Osteoblast (primary cell): ENCODE measurements at places on chromosomes 7 and 10.

DNA sequence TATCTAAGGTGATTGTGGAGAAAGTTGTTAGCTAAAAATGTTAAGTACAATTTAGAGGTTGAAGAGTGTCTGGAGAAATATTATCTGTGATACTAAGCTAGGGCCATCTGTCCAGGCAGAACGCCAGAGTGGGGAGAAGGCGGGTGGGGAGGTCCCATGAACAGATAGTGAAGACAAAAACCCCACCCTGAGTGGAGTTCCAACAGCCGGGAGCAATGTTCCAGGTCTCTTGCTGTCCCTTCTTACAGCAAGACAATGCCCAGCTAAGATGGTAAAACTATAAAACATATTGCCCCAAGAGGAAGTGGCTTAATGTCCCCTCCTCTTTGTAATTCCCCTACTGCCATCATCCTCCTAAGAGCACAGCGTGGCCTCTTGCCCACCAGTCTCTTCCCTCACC, 10.4 kb upstream of the IL15RA start:
- no peaks in the 10 kb centered on the region for H3K4me1 ChIP-seq
- no peaks in the 10 kb centered on the region for H3K27me3 ChIP-seq
- DNase-seq = no peak
- no peak overlapping the region for H3K27ac ChIP-seq
- H3K36me3 ChIP-seq = no peaks in the 10 kb centered on the region
- no peak overlapping the region for H3K4me3 ChIP-seq

DNA sequence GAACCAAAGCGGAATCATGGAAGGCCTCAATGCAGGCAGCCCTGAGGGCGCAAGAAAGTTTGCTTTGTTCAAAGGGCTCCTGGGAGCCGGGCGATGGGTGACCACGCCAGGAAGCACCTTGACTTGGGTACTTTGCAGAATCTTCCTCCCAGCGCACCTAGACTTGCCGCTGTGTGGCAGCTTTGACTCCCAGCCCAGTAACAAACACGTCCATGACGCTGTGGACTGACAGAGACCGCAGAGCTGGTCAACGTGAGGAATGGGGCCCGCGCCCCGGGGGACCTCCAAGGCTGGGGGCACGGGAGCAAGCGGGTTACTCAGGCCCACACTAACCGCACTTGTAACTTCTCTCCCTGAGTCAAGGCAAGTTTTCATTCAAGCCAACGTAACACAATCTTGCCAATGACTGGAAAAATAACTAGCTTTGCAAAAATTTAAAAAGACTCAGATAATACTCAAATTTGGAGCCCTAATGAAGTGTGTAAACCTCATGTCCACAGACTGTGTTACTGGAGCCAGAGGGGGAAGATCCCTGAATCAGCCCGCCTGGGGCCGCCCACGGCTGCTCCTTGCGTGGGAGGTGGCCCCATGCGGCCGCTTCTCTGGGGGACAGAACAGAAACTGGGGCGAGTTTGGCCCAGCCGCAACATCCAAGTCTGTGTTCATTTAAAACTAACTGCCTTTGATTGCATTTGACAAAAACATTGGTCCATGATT, 130.8 kb downstream of the DNAJB6 start:
- H3K27me3 ChIP-seq = peaks cover 15% of the 10 kb centered on the region
- peak; percentile 81 for DNase-seq
- H3K36me3 ChIP-seq = no peaks in the 10 kb centered on the region
- no peak overlapping the region for H3K27ac ChIP-seq
- H3K4me1 ChIP-seq = no peaks in the 10 kb centered on the region

- no peaks in the 10 kb centered on the region for H3K27me3 ChIP-seq
- H3K4me1 ChIP-seq = peaks cover 6% of the 10 kb centered on the region
- H3K27ac ChIP-seq = peak overlapping the region; percentile 53
- H3K4me3 ChIP-seq = no peak overlapping the region
- peaks cover 77% of the 10 kb centered on the region for H3K36me3 ChIP-seq
- DNase-seq = no peak
Observed at GRCh38 chr7:99363286-99363685, 11.2 kb upstream of the ARPC1B start.

GRCh38 chr10:86167121-86167761, 199.4 kb downstream of the GRID1 start:
- no peaks in the 10 kb centered on the region for H3K27me3 ChIP-seq
- H3K27ac ChIP-seq = no peak overlapping the region
- no peaks in the 10 kb centered on the region for H3K36me3 ChIP-seq
- H3K4me1 ChIP-seq = no peaks in the 10 kb centered on the region

DNA sequence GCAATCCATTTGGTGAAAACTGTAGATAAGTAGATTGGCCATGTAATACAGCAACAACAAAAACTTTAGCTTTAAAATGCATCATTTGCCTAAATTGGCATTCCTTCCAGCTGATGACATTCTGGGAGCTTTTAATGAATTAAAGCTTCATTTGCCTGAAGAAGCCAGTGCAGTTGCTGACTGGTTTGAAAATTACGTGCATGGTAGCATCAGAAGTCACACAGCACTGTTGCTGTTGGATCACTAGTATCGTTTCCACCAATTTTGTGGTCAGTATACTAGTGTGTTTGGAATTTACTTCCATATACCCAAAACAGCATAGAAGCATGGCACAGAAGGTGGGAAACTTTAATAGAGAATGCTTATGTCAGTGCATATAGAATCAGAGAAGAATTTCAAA, 194.9 kb downstream of the ETV1 start:
- no peaks in the 10 kb centered on the region for H3K36me3 ChIP-seq
- DNase-seq = peak; percentile 81
- H3K27me3 ChIP-seq = no peaks in the 10 kb centered on the region

DNA sequence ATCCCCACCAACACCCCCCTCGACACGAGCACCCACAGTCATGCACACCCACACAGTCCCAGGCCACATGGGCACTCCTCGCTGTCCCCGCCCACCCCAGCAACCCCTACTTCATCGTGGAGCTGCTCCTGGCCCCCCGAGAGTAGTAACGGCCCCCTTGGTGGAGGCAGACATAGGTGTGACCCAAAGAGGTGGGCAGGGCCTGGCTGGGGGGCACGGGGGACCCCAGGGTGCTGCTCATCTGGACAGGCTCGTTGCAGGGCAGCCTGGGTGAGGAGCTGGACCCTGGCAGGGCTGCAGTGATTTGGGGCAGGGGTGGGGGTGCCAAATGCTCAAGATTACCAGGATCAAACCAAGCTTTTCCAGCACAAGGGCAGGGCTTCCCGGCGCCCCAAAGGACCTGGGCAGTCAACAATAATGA, 42.4 kb upstream of the ZMIZ1 start:
- H3K4me3 ChIP-seq = no peak overlapping the region
- H3K36me3 ChIP-seq = no peaks in the 10 kb centered on the region
- DNase-seq = peak; percentile 10
- H3K27me3 ChIP-seq = peaks cover 8% of the 10 kb centered on the region
- H3K27ac ChIP-seq = no peak overlapping the region

GRCh38 chr10:61408105-61408504, 45.1 kb downstream of the TMEM26 start:
- no peak for DNase-seq
- no peak overlapping the region for H3K4me3 ChIP-seq
- H3K27ac ChIP-seq = no peak overlapping the region
- peaks cover 10% of the 10 kb centered on the region for H3K4me1 ChIP-seq
- H3K36me3 ChIP-seq = no peaks in the 10 kb centered on the region
- no peaks in the 10 kb centered on the region for H3K27me3 ChIP-seq

- H3K27ac ChIP-seq = peak overlapping the region; percentile 84
- DNase-seq = peak; percentile 93
- peak overlapping the region; percentile 90 for H3K4me3 ChIP-seq
- H3K4me1 ChIP-seq = peaks cover 38% of the 10 kb centered on the region
- H3K27me3 ChIP-seq = no peaks in the 10 kb centered on the region
Observed at GRCh38 chr10:88989824-88990383, 694 bp upstream of the FAS start.

- peak; percentile 61 for DNase-seq
- no peaks in the 10 kb centered on the region for H3K27me3 ChIP-seq
- no peak overlapping the region for H3K4me3 ChIP-seq
- peaks cover 19% of the 10 kb centered on the region for H3K4me1 ChIP-seq
- peak overlapping the region; percentile 67 for H3K27ac ChIP-seq
- H3K36me3 ChIP-seq = no peaks in the 10 kb centered on the region
Observed at GRCh38 chr10:30999070-30999712, 32.5 kb downstream of the ZNF438 start.

GRCh38 chr7:81499262-81500116, 270.4 kb downstream of the HGF start:
- no peaks in the 10 kb centered on the region for H3K27me3 ChIP-seq
- no peak overlapping the region for H3K4me3 ChIP-seq
- H3K4me1 ChIP-seq = peaks cover 11% of the 10 kb centered on the region
- H3K27ac ChIP-seq = peak overlapping the region; percentile 28
- peak; percentile 72 for DNase-seq

DNA sequence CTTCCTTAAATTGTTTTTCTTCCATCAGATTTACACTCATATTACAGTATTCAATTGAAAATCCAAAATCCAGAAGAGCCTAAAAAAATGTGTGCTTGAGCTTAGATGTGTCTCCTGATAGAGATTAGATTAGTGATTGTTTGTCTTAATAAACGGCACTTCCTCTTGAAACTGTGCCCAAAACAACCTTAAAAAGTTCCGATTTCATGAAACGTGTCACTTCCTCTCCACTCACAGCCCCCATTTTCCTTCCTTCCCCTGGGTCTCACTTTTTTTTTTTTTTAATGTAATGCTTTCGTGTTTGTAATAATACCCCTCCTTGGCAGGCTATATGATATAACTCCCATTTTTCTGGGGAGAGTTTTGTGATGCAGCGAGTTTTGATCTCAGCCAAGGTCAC, 114.8 kb upstream of the ADO start:
- no peaks in the 10 kb centered on the region for H3K27me3 ChIP-seq
- no peak overlapping the region for H3K27ac ChIP-seq
- DNase-seq = no peak
- no peak overlapping the region for H3K4me3 ChIP-seq

- peaks cover 8% of the 10 kb centered on the region for H3K4me1 ChIP-seq
- no peaks in the 10 kb centered on the region for H3K27me3 ChIP-seq
- H3K36me3 ChIP-seq = no peaks in the 10 kb centered on the region
- no peak overlapping the region for H3K27ac ChIP-seq
Observed at GRCh38 chr10:17961551-17962422, 10.1 kb downstream of the SLC39A12 start.

- H3K4me3 ChIP-seq = no peak overlapping the region
- H3K27me3 ChIP-seq = no peaks in the 10 kb centered on the region
- H3K4me1 ChIP-seq = peaks cover 4% of the 10 kb centered on the region
- no peaks in the 10 kb centered on the region for H3K36me3 ChIP-seq
- DNase-seq = no peak
Observed at GRCh38 chr10:32384171-32384570, 37.2 kb upstream of the EPC1 start.

DNA sequence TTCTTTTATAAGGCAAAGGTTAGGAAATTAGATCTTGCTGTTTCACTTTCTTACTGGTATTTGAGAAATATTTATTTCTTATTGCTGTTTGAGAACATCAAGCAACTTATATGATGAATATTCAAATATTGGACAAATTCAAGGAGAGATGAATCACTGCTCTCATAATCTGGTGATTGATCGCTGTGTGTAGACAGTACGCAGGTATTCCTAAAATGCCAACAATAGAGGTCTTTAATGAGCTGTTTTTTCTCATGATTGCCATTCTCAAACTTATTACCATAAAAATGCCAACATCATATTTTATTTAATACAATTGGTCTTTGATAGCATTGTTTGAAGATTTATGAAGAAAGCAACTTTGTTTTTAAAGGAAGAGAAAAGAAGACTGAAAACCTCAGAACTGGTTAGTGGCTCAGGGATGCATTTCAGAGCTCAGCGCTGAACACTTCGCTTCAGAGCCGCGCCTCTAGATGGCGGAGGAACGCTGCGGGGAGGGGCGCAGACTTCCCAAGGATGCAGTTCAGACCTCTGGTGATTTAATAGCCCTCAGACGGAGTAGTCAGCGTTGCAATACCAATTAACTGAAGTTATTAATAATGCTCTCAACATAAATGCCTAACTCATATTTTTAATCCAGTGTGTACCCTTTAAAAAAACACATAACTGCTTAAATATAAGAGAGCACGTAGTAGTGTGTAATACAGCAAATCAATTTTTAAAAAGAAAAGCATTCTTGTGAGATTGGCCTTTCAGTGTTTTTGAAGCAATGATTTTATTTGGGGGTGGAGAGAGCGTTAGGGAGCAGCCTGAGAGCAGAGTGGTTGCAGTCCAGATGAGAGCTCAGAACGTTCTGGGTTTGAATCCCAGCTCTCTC, 38.5 kb upstream of the STEAP4 start:
- H3K27me3 ChIP-seq = peaks cover 6% of the 10 kb centered on the region
- peak; percentile 14 for DNase-seq
- no peak overlapping the region for H3K27ac ChIP-seq
- no peaks in the 10 kb centered on the region for H3K4me1 ChIP-seq

- peak; percentile 73 for DNase-seq
- H3K4me1 ChIP-seq = peaks cover 3% of the 10 kb centered on the region
- no peak overlapping the region for H3K27ac ChIP-seq
Observed at GRCh38 chr7:157266272-157266671, 70.5 kb upstream of the DNAJB6 start.

- H3K4me3 ChIP-seq = no peak overlapping the region
- H3K36me3 ChIP-seq = no peaks in the 10 kb centered on the region
- H3K27ac ChIP-seq = peak overlapping the region; percentile 1
Observed at GRCh38 chr10:52353960-52354394, 39.9 kb downstream of the DKK1 start.

DNA sequence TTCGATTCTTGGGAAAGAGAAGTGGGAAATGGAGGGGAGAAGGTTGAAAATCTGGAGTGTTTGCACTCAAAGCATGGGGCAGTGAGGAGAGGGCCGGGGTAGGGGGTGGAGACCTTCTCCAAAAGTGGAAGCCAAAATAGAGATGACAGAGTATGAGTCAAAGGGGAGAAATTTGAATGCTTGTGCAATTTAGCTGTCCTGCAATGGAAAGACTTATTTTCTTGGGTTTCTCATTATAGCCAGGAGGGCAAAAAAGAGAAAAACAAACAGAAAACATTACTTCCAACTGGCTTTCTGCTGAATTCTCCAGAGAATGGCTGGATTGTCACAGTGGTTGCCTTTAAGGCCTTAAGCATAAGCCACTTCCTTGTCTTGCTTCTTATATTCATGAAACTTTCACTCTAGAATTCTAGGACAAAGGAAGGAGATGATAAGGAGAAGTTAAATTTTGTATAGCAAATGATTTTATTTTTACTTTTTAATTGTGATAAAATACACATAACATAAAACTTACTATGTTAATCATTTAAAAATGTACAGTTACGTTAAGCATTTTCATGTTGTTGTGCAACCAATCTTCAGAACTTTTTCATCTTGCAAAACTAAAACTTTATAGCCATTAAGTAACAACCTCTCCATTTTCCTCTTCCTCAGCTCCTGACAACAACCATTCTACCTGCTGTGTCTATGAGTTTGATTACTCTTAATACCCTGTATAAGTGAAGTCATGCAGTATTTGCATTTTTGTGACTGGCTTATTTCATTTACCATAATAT, 100.2 kb downstream of the GPR85 start:
- DNase-seq = no peak
- H3K36me3 ChIP-seq = no peaks in the 10 kb centered on the region
- H3K27me3 ChIP-seq = no peaks in the 10 kb centered on the region
- H3K4me1 ChIP-seq = peaks cover 53% of the 10 kb centered on the region

GRCh38 chr10:22573820-22574569, 140.4 kb downstream of the PIP4K2A start:
- no peak overlapping the region for H3K27ac ChIP-seq
- H3K4me1 ChIP-seq = no peaks in the 10 kb centered on the region
- H3K36me3 ChIP-seq = peaks cover 8% of the 10 kb centered on the region
- H3K4me3 ChIP-seq = no peak overlapping the region
- no peaks in the 10 kb centered on the region for H3K27me3 ChIP-seq
